ENCODE measurements at places on chromosomes 3 and 15. TPM values are rescaled to one million over a fixed set of nuclear protein-coding genes. Genes with fewer than 3 reads are reported as not detected.

CCDC54 gene
- total RNA-seq, result not detected

KCNAB1 gene
- 0.15 TPM for total RNA-seq

PLCB2 gene
- 6.4 TPM for total RNA-seq

CADM2 gene
- 0.24 TPM for total RNA-seq

CLDN11 gene
- 1.4 TPM for total RNA-seq

ADPRH gene
- total RNA-seq, result 3.1 TPM

ALPK3 gene
- 8.0 TPM for total RNA-seq

SSUH2 gene
- 2.0 TPM for total RNA-seq

CCR9 gene
- 0.07 TPM for total RNA-seq

NGLY1 gene
- total RNA-seq, result 21.1 TPM

CCR8 gene
- total RNA-seq, result not detected

FAM240A gene
- total RNA-seq, result not detected

METTL6 gene
- total RNA-seq, result 6.2 TPM

All from right lobe of liver (tissue), 6 donors.